Naive thymus-derived CD4-positive, alpha-beta T cell (primary cell): ENCODE measurements at places on chromosomes 2 and 18. TPM values are rescaled to one million over a fixed set of nuclear protein-coding genes. Genes with fewer than 3 reads are reported as not detected.

The RANBP2 gene
- total RNA-seq = 59.6 and 63.4 TPM in 2 replicates

The IL36RN gene
- total RNA-seq = not detected

The CDK5R2 gene
- total RNA-seq = not detected in 2 replicates

The CHRND gene
- not detected in 2 replicates for total RNA-seq

The COL5A2 gene
- 2.3 TPM for total RNA-seq

- no peaks in the 10 kb centered on the region for H3K27me3 ChIP-seq
- H3K36me3 ChIP-seq = no peaks in the 10 kb centered on the region
- no peak for DNase-seq
- H3K4me1 ChIP-seq = no peaks in the 10 kb centered on the region
- H3K4me3 ChIP-seq = no peak overlapping the region
These were observed 113.2 kb upstream of the CHST9 start for GRCh38 chr18:27298214-27298804.

GRCh38 chr2:38600921-38601455, 1.7 kb downstream of the HNRNPLL start:
- DNase-seq = no peak
- peaks cover 15% of the 10 kb centered on the region for H3K4me1 ChIP-seq
- H3K27me3 ChIP-seq = no peaks in the 10 kb centered on the region

- H3K36me3 ChIP-seq = no peaks in the 10 kb centered on the region
- H3K27ac ChIP-seq = no peak overlapping the region
- H3K27me3 ChIP-seq = no peaks in the 10 kb centered on the region
- H3K4me1 ChIP-seq = no peaks in the 10 kb centered on the region
- no peak for DNase-seq
- no peak overlapping the region for H3K4me3 ChIP-seq
These were observed 79.4 kb downstream of the KCTD1 start for GRCh38 chr18:26468931-26469340.

- H3K36me3 ChIP-seq = no peaks in the 10 kb centered on the region
- H3K27ac ChIP-seq = no peak overlapping the region
- H3K27me3 ChIP-seq = peaks cover 62% of the 10 kb centered on the region
These were observed 5.0 kb downstream of the DLX1 start for GRCh38 chr2:172090044-172090961.

DNA sequence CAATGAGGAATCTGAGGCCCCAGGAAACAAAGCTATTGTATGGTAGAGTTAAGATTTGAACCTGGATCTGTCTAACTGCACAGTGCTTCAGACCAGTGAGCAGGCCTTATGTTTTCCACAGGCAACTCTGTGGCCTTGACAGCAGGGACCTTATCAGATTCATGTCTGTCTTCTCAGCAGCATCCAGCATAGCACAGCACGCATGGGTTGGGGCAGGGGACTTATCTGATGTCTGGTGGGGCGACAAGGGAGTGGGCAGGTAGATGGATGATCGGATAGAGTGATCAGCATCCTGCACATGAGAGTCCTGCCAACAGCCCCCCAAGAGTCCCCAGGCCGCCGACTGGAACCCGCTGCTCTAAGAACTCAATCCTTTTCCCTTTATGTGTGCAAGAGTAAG, 28.7 kb upstream of the KCNF1 start:
- H3K27me3 ChIP-seq = no peaks in the 10 kb centered on the region
- H3K4me1 ChIP-seq = no peaks in the 10 kb centered on the region
- H3K27ac ChIP-seq = no peak overlapping the region
- H3K36me3 ChIP-seq = no peaks in the 10 kb centered on the region
- no peak for DNase-seq

- DNase-seq = no peak
- no peak overlapping the region for H3K27ac ChIP-seq
- no peaks in the 10 kb centered on the region for H3K27me3 ChIP-seq
- no peaks in the 10 kb centered on the region for H3K36me3 ChIP-seq
These were observed 21.5 kb upstream of the ANXA4 start for GRCh38 chr2:69720404-69720803.

GRCh38 chr2:240433973-240434727, 1.3 kb upstream of the GPC1 start:
- no peak for DNase-seq
- H3K27me3 ChIP-seq = peaks cover 12% of the 10 kb centered on the region
- no peaks in the 10 kb centered on the region for H3K36me3 ChIP-seq
- H3K4me1 ChIP-seq = no peaks in the 10 kb centered on the region
- H3K27ac ChIP-seq = no peak overlapping the region

GRCh38 chr2:46674488-46674887, 195.1 kb downstream of the TMEM247 start:
- H3K27ac ChIP-seq = no peak overlapping the region
- no peaks in the 10 kb centered on the region for H3K36me3 ChIP-seq
- H3K4me3 ChIP-seq = no peak overlapping the region
- H3K4me1 ChIP-seq = no peaks in the 10 kb centered on the region
- H3K27me3 ChIP-seq = no peaks in the 10 kb centered on the region
